Activated T-helper 1 cell treated with anti-CD3 and anti-CD28 coated beads, Interleukin-2, amount 50 U/mL, for 16 hours (primary cell): ENCODE measurements at places on chromosomes 7 and 10.

- no peak for DNase-seq
Measured at GRCh38 chr7:142185069-142185468, 72.8 kb downstream of the PRSS58 start.

GRCh38 chr7:92485974-92486373 lies 8.2 kb upstream of the ERVW-1 start:
- no peak for DNase-seq

DNA sequence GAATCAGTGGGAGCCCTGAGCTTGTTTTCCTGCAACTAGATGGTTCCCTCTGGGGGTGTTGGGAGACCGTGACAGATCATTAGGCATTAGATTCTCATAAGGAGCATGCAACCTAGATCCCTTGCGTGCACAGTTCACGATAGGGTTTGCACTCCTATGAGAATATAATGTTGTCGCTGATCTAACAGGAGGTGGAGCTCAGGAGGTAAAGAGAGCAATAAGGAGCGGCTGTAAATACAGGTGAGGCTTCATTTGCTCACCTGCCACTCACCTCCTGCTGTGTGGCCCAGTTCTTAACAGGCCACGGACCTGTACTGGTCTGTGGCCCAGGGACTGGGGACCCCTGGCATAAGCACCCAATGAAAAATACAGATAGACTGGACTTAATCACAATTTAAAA lies 10.7 kb downstream of the SLC26A3 start:
- DNase-seq = no peak

DNA sequence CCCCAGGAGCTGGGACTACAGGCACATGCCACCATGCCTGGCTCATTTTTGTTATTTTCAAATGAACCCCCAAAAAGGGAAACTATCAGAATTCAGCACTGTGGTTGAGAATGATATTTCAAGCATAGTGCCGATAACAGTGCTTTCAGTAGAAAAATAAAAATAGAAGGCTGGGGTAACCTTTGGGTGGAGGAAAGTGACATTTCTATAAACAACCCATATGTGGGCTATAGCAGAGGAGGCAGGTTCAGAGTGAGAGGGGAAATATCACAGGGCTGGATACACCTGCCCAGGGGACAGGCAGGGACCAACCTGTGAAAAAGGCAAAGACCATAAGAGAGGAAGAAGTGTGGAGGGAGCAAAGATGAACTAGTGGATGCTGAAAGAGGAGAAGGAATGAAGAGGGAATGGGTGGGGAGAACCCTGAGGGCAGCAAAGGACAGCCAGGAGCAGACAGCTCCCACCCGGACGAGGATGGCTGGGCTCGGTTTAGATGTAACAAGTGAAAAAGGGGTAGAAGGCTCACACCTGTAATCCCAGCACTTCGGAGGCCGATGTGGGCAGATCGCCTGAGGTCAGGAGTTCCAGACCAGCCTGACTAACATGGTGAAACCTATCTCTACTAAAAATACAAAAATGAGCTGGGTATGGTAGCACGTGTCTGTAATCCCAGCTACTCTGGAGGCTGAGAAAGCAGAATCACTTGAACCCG lies 56.5 kb downstream of the MAP3K8 start:
- no peak for DNase-seq

- no peak for DNase-seq
Measured at GRCh38 chr10:87552248-87552929, 47.7 kb downstream of the MINPP1 start.

GRCh38 chr10:82736305-82736704 lies 861.3 kb downstream of the NRG3 start:
- no peak for DNase-seq

- DNase-seq = no peak
Measured at GRCh38 chr7:44213206-44213876, 12.6 kb downstream of the YKT6 start.
